LoVo (cell line): ENCODE measurements at places on chromosomes 1 and 21.
A peak's percentile ranks its signal among the peaks of the same experiment; 100 is the strongest.

DNA sequence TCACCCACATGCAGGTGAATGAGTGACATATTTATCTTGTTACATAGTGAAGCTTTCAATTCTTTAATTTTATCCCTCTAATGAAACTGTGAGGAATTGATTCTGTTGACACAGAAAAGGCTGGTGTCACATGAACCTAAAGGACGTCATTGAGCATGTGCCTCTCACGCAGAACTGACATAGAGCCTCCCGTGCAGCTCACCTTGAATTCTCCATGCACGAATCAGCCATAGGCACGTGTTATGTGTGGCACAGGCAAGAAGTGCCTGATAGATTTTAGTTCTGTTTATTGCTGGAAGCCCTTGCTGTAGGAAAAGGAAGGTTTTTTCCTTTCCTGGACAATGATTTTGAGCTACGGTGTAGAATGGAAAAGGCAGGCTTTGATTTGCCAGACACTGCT, 11.3 kb downstream of the ADARB1 start:
- no peak for DNase-seq

DNA sequence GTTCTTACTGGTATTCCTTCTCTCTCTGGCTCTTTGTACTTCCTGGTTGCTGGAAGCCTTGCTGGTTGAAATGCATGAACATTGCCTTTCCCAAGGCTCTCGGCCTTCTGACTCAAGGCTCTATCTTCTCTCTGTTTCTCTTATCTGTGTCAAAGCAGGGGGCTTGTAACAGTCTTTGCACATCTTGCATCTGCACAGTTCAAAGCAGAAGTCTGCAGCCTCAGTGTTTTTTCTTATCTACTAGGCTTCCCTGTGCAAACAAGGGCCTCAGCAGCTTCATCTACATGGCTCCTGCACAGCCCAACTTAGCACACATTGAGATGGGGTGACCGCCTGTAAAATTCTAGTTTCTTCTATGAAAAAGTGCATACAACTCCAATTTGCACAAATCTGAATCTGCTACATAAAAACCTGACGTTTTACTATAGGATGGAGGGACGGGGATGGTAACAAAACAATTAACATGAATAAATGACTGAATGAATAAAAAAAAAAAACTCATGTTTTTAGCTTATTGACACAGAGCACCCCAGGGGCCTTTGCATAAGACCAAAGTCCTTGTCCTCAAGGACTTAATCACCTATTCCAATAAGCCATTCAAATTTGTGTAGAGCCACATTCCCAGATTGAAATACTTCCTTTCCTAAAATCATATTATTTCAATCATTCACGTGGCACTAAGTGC, 458.3 kb downstream of the LMO4 start:
- DNase-seq, result no peak

- DNase-seq, result no peak
These were observed 370.6 kb downstream of the PTPRC start for GRCh38 chr1:199009447-199009846.

DNA sequence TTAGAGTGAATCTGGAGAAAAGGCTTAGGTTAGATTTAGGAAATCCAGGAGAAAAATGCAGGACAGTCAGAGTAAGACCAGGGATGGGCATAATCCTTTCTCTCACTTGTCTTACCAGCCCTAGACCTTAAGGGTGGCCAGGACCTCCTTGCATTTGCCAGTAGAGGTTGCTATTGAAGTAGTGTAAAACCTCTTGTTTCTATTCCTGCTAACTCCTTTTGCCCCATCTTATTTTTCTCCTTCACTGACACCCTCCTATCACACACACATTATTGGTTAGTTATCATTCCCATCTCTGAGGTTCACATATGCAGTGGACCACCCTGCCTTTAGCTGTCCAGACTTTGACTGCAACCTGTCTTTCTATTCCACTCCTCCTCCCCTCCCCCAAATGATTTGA, 75.0 kb upstream of the MACF1 start:
- no peak for DNase-seq

DNA sequence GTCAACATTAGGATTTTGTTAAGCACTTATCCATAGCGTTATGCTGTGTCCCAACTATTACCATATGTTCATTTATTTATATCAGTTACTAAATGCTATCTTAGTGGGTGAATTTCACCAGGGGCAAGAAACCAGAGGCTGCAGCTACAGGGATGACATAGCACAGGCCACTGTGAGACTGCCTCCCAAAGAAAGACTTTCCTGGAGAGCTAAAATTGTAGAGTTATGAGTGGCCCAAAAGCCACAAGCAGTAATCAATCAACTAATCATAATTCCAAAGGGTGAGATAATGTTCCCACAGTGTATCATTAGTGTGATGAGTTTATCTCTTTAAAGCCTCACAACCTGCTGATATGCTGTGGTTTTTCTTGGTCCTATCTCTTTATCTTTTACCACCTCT, 3.8 kb upstream of the TGFB2 start:
- DNase-seq, result no peak

DNA sequence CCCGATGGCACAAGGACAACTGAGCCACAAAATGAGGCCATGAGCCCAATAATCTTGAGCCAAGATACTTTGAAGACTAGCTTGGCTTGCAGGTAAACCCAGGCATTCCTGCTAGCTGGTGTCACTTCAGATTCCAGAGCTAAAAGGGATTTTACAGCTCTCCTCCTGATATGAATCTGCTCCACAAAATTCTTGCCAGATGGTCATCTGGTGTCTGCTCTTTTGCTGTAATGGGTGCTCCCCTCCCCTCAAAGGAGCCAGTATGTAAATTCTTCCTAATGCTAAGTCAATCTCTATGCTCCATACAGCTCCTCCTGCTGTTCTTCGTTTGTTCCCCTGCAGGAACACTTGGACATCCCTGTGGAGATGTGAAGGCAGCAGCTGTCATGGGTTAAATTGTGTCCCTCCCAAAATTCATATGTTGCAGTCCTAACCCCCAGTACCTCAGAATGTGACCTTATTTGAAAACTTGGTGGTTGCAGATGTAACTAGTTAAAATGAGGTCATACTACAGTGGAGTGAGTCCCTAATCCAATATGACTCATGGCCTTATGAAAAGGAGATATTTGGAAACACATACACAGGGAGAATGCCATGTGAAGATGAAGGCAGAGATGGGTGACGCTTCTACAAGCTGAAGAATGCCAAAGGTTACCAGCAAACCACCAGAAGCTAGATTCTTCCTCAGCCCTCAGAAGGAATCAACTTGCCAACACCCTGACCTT, 180.6 kb upstream of the PALMD start:
- peak; percentile 25 for DNase-seq

DNA sequence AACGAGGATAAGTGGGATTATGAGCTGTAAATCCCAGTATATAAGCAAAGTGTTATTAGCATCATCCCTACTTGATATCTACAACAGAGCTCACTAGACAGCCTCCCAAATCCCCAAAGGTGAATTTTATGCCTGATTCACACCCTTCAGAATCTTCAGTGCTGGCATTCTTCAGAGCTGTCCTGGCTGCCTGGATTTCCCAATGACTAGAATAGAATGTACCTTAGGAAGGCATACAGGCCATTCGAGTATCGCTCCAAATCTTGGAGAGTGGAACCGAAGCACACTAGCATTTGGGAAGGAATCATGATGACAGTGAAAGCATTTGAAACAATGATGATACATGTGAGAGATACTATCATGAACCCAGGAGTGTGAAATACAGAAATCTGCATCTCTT, 22.3 kb downstream of the ZBTB40 start:
- no peak for DNase-seq

- DNase-seq, result no peak
These were observed 10.3 kb upstream of the EVI5 start for GRCh38 chr1:92795166-92795565.

- DNase-seq, result no peak
These were observed 3.6 kb upstream of the ZNF124 start for GRCh38 chr1:247175458-247175857.

GRCh38 chr1:219529116-219529515, 83.8 kb downstream of the ZC3H11B start:
- no peak for DNase-seq

DNA sequence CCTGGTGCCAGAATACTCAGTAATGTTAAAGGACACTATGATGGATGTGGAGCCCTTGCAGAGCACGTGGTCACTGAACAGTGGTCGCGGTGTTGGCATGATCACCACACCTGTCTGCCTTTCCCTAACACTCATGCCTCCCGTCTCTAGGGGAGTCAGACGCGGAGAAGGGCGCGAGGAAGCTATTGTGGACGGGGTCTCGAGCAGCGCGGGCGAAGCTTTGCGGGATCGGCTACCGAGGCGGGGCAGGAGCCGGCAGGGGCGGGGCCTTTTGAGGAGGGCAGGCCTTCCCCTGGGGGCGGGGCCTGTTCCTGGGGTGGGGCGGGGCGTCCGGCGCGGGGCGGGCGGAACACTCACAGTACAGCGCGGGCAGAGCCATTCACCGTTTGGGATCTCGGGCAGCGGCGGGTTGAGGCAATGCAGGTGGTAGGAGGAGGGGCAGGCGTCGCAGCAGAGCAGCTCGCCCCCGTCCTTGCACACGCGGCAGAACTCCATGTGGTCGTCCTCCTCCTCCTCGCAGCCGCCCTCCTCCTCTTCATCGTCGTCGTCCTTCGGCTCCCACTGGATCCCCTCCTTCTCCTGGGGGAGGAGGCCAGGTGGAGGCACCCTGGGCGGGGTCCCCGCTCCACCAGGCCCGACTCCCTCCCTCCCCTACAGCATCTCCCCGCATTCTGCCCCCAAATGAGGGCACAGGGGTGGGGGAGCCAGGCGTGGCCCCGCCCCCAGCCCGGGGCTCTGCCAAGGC, 31.5 kb downstream of the CHD5 start:
- peak; percentile 41 for DNase-seq

DNA sequence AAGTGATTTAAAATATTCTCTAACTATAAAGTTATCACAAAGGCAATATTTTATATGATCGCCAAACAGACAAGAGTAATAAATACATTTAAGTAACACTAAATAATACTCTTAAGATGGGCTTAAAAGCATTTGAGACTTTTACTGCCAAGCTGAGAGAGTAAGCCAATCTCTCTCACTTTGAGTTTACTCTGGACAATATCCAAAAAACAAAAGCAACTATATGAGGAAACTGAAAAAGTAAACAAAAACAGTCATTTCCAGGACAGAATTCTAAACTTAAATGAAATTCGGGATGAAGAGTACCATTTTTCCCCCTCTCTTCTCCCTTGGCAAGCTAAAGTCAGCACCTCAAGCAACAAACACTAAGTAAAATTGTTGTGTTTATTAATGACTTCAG, 173.2 kb downstream of the COP1 start:
- no peak for DNase-seq

- DNase-seq, result no peak
These were observed 67.8 kb downstream of the VPS26C start for GRCh38 chr21:37199057-37199924.

GRCh38 chr1:88060112-88060673, 623.9 kb upstream of the PKN2 start:
- DNase-seq, result no peak

GRCh38 chr1:111183308-111184069, 17.0 kb downstream of the DENND2D start:
- DNase-seq, result no peak

- no peak for DNase-seq
These were observed 13.7 kb upstream of the PLPPR5 start for GRCh38 chr1:99018313-99018712.

DNA sequence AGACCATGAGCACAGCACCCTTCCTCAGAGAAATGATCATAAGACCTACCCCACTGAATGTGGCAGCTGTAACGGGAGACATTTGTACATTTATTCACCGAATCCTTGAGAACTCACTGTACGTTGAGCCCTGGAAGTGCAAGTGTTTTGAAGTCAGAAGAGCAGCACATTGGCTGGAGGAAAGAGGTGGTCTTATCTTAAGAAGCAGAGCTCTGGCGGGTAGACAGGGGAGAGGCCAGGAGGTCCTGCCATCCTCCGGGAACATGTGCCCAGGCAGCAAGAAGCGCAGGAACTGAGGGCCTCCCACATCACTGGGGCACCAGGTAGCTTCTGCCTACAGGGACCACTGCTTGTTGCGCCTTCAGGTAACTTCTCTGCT, 169.2 kb upstream of the IRF2BP2 start:
- DNase-seq, result no peak

GRCh38 chr1:7198664-7199063, 413.4 kb downstream of the CAMTA1 start:
- no peak for DNase-seq

GRCh38 chr1:213103377-213104306, 52.6 kb downstream of the RPS6KC1 start:
- DNase-seq, result no peak

- DNase-seq, result no peak
These were observed 3.5 kb upstream of the KRTAP10-4 start for GRCh38 chr21:44569861-44570517.

GRCh38 chr1:181701891-181702290, 218.6 kb downstream of the CACNA1E start:
- no peak for DNase-seq

DNA sequence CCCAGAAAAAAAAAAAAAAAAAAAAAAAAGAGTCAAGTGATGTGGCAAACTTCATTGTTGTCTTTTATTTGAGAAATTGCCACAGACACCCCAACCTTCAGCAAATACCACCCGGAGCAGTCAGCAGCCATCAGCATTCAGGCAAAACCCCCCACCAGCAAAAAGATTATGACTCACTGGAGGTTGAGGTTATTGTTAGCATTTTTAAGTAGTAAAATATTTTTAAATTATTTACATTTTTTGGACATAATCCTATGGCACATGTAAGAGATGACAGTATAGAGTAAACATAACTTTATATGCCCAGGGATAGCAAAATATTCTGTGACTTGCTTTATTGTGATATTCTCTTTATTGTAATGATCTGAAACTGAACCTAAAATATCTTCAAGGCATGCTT, 95.6 kb downstream of the CENPF start:
- no peak for DNase-seq

DNA sequence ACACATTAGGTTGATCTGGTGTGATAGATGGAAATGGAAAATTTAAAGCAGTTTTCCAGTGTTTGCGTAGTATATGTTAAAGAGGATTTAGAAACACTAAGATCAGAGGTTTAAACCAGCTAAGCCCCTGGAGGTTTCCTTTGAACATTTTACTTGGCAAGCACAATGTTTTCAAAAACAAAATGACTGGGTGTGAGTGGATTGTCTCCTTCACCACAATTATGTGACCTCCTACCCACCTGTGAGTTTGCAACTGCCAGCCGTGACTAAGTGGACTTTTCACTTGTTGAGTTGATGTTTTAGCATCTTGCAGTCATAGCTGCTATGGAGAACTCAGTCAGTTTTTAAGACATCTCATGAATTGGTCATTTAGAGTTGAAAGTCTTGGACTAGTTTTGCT, 4.7 kb downstream of the CCDC190 start:
- peak; percentile 63 for DNase-seq

GRCh38 chr1:183604815-183605214, 14.6 kb upstream of the NCF2 start:
- no peak for DNase-seq

DNA sequence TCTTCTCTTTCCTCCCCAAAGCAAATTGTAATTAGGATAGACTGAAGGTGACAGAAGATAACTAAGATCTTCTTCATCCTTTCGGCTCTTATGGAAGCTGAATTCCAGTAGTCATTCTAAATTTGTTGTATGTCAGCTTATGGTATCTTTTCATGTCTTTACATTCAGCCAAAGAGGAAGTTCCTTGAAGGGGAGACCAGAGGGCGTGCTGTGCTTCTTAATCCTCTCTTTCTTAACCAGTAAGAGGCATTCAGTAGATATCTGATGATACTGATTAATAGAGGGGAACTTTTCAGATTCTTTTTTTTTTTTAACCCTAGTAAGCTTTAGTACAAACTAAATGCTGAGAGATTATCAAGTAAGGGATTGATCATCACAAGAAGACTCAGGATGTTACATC, 102.3 kb downstream of the OSBPL9 start:
- DNase-seq, result no peak

- peak; percentile 58 for DNase-seq
These were observed 379 bp downstream of the PPCS start for GRCh38 chr1:42456754-42457089.

GRCh38 chr1:64490213-64490818, 20.4 kb downstream of the CACHD1 start:
- peak; percentile 24 for DNase-seq
